ENCODE measurements at places on chromosomes 5 and 9.

GRCh38 chr5:34497470-34497808, 158.7 kb upstream of the RAI14 start:
- DNase-seq: no peak

- no peak for DNase-seq
Measured at GRCh38 chr5:33439905-33440481, 772 bp upstream of the TARS1 start.

DNA sequence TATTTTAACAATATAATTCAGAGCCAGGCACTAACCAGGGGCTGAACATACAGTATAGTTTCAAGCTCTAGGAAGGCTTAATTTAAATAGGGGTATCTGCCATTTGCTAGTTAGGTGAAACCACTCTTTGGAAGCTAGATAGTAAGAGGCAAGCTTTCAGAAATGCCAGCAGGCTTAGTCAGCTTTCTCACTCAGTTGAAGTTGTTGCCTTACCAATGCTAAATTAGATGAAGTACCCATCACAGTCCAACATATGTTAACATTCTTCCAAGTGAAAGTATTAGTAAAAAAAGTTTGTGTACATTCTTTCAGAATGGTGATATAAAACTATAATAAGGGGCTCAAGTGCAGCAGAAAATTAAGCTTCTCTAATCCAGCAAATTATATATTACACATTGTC, 215.0 kb downstream of the CNTLN start:
- no peak for DNase-seq

GRCh38 chr5:61603211-61603908, 271.3 kb downstream of the ZSWIM6 start:
- no peak for DNase-seq

GRCh38 chr5:126947146-126948010, 83.0 kb downstream of the MARCHF3 start:
- DNase-seq: no peak
